HT-29 (cell line): ENCODE measurements at places on chromosomes 13 and 19. TPM values are rescaled to one million over a fixed set of nuclear protein-coding genes. Genes with fewer than 3 reads are reported as not detected.

Gene CHAMP1
- total RNA-seq, result 16.1 and 16.9 TPM in 2 replicates

DNA sequence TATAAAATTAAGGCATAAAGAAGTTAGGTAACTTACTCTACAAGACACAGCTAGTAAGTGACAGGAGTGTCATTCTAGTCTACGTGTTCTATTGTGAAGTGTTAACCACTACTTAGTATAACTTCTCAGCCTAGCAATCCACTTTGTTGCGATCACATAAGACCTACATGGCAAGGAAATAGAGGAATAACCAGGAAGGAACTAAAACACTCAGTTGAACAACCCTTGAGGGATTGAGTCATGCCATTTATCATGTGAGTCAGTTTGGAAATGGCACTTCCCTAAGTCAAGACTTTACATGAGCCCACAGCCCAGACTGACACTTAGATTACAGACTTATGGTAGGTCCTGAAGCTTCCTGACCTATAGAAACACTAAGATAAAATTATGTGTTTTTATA is 279.5 kb upstream of the PCDH20 start:
- no peak for DNase-seq

- DNase-seq, result no peak
Measured at GRCh38 chr13:52406629-52407028, 657 bp upstream of the THSD1 start.

Gene SLC7A9
- 0.28 and 0.60 TPM in 2 replicates for total RNA-seq

- no peak for DNase-seq
Measured at GRCh38 chr13:45257638-45258333, 56.9 kb upstream of the KCTD4 start.
